Activated T-helper 9 cell treated with anti-CD3 and anti-CD28 coated beads, Interleukin-2, amount 50 U/mL, for 16 hours (primary cell): ENCODE measurements at places on chromosomes 2 and 18.

- DNase-seq = no peak
These were observed 4.7 kb downstream of the DPYSL5 start for GRCh38 chr2:26852405-26853306.

- DNase-seq = no peak
These were observed 73.3 kb downstream of the LDLRAD4 start for GRCh38 chr18:13291745-13292447.

DNA sequence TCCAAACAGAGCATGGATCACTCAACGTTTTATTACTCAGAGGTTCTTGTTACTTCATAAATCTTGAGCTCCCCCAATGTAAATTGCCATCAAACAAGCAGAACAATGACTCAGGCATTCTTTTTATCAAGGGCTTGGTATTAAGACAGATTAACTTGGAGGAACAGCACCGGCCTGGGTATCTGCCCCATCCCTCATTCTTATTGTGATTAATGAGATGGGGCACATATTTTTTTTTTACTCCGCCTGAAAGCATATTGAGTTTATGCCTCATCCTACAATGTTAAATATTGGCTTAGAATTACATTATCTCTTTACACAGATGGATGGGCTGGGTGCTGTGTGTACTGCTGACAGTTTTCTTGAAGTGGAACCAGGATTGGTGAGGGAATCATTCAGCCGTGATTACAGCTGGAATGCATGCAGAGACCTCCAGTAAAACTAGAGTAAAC is 387.3 kb downstream of the CLIP4 start:
- no peak for DNase-seq

DNA sequence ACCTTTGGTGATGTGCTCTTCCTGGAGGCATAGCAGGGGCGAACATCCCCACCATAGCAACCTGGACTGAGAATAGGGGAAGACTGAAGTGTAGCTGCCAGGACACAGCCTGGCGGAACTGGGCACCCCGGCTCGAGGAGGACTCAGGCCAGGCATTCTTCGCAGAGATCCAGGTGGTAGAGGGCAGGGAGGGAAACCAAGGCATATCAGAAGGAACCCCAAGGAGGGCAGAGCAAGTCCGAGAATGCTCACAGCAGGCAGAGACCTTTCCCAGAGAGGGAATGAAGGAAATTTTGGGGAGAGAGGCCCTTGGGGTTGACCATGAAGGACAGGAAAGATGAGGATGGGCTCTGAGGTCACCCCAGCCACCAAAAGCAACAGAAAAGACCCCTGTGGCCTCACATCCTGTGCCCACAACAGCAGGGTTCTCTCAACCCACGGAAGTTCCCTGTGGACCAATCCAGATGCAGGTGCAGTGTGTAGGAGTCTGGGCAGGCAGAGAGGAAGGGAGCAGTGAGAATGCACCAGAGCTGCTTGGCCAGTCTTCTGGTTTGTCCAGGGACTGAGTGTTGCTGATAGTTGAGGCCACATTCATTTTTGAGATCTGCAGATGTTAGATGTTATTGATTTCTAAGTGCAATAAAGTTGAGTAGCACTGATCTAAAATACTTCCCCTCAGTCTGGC is 136.9 kb downstream of the PXDN start:
- DNase-seq = no peak
